Natural killer cell (primary cell): ENCODE measurements at places on chromosomes 13 and 19.

GRCh38 chr13:90800082-90800746, 547.3 kb upstream of the MIR17HG start:
- no peak for DNase-seq
- H3K4me3 ChIP-seq, result no peak overlapping the region
- H3K27me3 ChIP-seq, result no peaks in the 10 kb centered on the region
- no peaks in the 10 kb centered on the region for H3K36me3 ChIP-seq

GRCh38 chr13:102141625-102142472, 260.0 kb downstream of the FGF14 start:
- no peaks in the 10 kb centered on the region for H3K4me1 ChIP-seq
- no peaks in the 10 kb centered on the region for H3K36me3 ChIP-seq
- H3K4me3 ChIP-seq, result no peak overlapping the region
- no peak for DNase-seq
- no peaks in the 10 kb centered on the region for H3K27me3 ChIP-seq
- H3K27ac ChIP-seq, result no peak overlapping the region

DNA sequence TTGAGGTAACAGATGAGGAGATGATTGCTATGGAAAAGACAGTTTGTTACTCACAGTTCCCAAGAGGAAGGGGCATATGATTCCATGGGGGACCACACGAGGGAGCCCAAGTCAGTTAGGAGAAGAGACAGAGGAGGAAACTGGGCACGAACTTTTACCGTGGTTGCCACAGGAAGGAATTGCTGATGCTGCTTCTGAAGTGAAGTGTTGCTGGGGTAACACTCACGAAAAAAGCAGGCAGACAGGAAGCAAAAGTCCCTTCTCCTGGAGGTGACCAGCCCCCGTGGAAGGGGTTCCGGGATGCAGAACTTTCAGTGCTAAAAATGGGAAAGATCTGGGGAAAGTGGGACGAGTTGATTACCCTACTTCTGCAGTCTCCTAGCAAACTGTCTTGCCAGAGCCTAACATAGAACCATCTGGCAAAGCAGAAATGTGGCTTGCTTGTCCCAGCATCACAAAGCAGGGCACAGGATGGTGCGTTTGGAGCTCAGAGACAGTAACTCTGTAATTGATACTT, 35.4 kb upstream of the MAP3K10 start:
- no peaks in the 10 kb centered on the region for H3K36me3 ChIP-seq
- DNase-seq, result peak; percentile 41
- H3K27ac ChIP-seq, result no peak overlapping the region
- no peaks in the 10 kb centered on the region for H3K27me3 ChIP-seq

GRCh38 chr19:11123114-11123513, 32.5 kb downstream of the SPC24 start:
- no peak for DNase-seq
- H3K27ac ChIP-seq, result no peak overlapping the region
- no peak overlapping the region for H3K4me3 ChIP-seq
- no peaks in the 10 kb centered on the region for H3K27me3 ChIP-seq
- H3K4me1 ChIP-seq, result no peaks in the 10 kb centered on the region

- H3K27me3 ChIP-seq, result peaks cover 9% of the 10 kb centered on the region
- no peak overlapping the region for H3K27ac ChIP-seq
- no peak overlapping the region for H3K4me3 ChIP-seq
- H3K4me1 ChIP-seq, result peaks cover 4% of the 10 kb centered on the region
These were observed 1.4 kb downstream of the SERTM1 start for GRCh38 chr13:36675213-36675536.

- no peak overlapping the region for H3K4me3 ChIP-seq
- no peaks in the 10 kb centered on the region for H3K27me3 ChIP-seq
- no peak for DNase-seq
- H3K4me1 ChIP-seq, result no peaks in the 10 kb centered on the region
These were observed 24.1 kb downstream of the ARHGEF18 start for GRCh38 chr19:7372810-7373209.

- no peaks in the 10 kb centered on the region for H3K27me3 ChIP-seq
- no peaks in the 10 kb centered on the region for H3K36me3 ChIP-seq
- no peaks in the 10 kb centered on the region for H3K4me1 ChIP-seq
- DNase-seq, result no peak
- no peak overlapping the region for H3K4me3 ChIP-seq
- H3K27ac ChIP-seq, result no peak overlapping the region
These were observed 164.9 kb upstream of the CSNK1A1L start for GRCh38 chr13:37270226-37271001.

- no peak for DNase-seq
- H3K4me3 ChIP-seq, result no peak overlapping the region
- no peaks in the 10 kb centered on the region for H3K36me3 ChIP-seq
- H3K27ac ChIP-seq, result no peak overlapping the region
- no peaks in the 10 kb centered on the region for H3K4me1 ChIP-seq
- H3K27me3 ChIP-seq, result no peaks in the 10 kb centered on the region
These were observed 38.4 kb upstream of the PDCD5 start for GRCh38 chr19:32542477-32543108.

- no peaks in the 10 kb centered on the region for H3K4me1 ChIP-seq
- DNase-seq, result no peak
- no peak overlapping the region for H3K27ac ChIP-seq
- H3K4me3 ChIP-seq, result no peak overlapping the region
- peaks cover 5% of the 10 kb centered on the region for H3K27me3 ChIP-seq
These were observed 12.2 kb upstream of the FUT5 start for GRCh38 chr19:5882421-5882968.

DNA sequence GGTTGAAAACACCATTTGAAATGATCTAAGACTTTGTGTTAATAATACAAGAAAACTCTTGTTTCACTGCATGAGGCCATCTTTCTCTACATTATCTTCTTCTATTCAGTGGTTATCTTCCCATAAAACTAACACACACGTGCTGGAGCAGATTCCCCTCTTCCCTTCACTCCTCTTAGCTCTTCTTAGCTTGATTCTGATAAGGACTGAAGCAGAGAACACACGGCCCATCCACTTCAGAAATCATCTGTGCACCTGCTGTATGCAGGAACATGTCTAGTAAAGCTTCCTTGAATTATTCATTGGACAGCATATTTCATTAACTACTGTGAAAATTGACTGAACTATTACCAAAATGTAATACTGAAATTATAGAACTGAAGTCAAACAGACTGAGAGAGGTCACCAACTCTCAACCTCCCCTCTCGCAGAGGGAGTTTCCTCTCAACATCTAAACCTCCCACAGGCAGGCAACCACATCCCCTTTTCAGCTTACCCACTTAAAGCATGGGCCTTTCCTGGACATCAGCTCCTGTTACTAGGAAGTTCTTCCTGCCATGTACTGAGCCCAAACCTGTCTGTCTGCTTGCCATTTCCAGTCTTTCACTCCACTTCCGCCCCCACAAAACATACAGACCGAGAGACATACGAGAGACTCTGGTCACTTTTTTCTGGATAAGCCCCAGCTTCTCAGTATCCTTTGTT, 113.9 kb downstream of the CRYL1 start:
- no peaks in the 10 kb centered on the region for H3K36me3 ChIP-seq
- peak; percentile 65 for DNase-seq
- peaks cover 18% of the 10 kb centered on the region for H3K4me1 ChIP-seq
- H3K27me3 ChIP-seq, result peaks cover 3% of the 10 kb centered on the region
- no peak overlapping the region for H3K27ac ChIP-seq

DNA sequence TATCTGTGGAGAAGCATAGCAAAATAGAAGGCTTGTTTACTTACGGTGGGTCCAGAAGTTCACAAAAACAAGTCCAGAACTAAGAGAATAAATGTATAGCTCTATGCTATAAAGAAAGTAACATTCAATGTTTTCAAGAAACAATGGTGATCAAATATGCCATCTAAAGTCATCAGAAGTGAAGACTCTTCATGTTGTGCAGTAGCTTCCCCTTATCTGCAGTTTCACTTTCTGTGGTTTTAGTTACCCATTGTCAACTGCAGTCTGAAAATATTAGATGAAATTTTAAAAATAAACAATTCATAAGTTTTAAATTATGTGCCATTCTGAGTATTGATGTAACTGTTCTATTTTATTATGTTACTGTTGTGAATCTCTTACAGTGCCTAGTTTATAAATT, 72.5 kb downstream of the EDNRB start:
- H3K27me3 ChIP-seq, result no peaks in the 10 kb centered on the region
- no peaks in the 10 kb centered on the region for H3K4me1 ChIP-seq
- no peaks in the 10 kb centered on the region for H3K36me3 ChIP-seq
- H3K27ac ChIP-seq, result no peak overlapping the region
- DNase-seq, result no peak
- no peak overlapping the region for H3K4me3 ChIP-seq

GRCh38 chr19:17775245-17775927, 19.6 kb upstream of the B3GNT3 start:
- H3K4me1 ChIP-seq, result peaks cover 15% of the 10 kb centered on the region
- DNase-seq, result peak; percentile 33
- peak overlapping the region; percentile 61 for H3K27ac ChIP-seq
- no peaks in the 10 kb centered on the region for H3K27me3 ChIP-seq

- no peak for DNase-seq
- H3K36me3 ChIP-seq, result no peaks in the 10 kb centered on the region
- H3K27ac ChIP-seq, result no peak overlapping the region
These were observed 7.8 kb downstream of the CEACAM4 start for GRCh38 chr19:41619018-41619556.

- peak overlapping the region; percentile 78 for H3K4me3 ChIP-seq
- peaks cover 22% of the 10 kb centered on the region for H3K4me1 ChIP-seq
- peaks cover 9% of the 10 kb centered on the region for H3K36me3 ChIP-seq
These were observed 486 bp upstream of the ZNF805 start for GRCh38 chr19:57239982-57240310.

DNA sequence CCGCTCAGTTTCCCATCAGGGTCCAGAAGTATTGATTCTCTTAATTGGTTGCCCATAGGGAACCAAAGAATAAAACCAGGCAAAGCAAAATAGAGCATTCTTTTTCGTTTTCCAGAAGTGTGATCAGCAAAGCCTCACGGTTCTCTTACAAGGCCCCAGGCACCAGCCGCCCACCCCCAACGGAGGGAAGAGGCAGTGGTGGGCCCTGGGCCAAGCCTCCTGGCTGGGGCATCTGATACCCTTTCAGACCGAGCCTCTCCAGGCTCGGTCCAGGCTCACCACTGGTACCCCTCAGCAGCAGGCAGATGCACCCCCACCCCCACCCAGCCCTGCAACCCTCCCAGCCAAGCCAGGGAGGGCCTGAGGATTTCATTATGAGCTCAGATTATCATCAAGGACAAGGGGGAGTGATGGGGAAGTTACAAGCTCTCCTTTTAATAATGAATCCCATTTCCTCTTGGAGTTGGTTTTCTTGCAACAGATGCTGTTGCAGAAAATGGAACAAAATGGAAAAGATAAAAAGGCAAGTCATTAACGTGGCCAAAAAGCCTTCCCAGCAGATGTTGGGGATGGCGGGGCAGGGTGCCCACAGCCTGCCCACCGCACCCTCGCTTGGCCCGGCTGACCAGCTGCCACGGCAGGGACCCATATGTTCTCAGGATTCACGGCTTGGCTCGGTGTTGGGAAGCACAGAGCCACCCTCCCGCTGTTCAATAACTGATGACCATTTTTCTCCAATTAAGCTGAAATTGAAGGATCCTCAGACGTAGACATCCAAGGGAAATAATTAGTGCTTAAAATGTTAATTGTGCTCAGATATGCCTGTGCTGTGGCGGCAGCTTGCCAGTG, 45.9 kb upstream of the KCTD15 start:
- no peak overlapping the region for H3K4me3 ChIP-seq
- no peaks in the 10 kb centered on the region for H3K4me1 ChIP-seq
- H3K27ac ChIP-seq, result no peak overlapping the region
- H3K27me3 ChIP-seq, result no peaks in the 10 kb centered on the region
- DNase-seq, result no peak
- H3K36me3 ChIP-seq, result no peaks in the 10 kb centered on the region
